Left lobe of liver (tissue), 2 donors: ENCODE measurements at places on chromosomes 11 and 22. TPM values are rescaled to one million over a fixed set of nuclear protein-coding genes. Genes with fewer than 3 reads are reported as not detected.
A peak's percentile ranks its signal among the peaks of the same experiment; 100 is the strongest.

Gene MYEOV
- 0.78 TPM for total RNA-seq

Gene TTLL1
- total RNA-seq = 0.65 TPM

Gene MS4A15
- not detected for total RNA-seq

Gene ANO5
- total RNA-seq = 2.0 TPM

DNA sequence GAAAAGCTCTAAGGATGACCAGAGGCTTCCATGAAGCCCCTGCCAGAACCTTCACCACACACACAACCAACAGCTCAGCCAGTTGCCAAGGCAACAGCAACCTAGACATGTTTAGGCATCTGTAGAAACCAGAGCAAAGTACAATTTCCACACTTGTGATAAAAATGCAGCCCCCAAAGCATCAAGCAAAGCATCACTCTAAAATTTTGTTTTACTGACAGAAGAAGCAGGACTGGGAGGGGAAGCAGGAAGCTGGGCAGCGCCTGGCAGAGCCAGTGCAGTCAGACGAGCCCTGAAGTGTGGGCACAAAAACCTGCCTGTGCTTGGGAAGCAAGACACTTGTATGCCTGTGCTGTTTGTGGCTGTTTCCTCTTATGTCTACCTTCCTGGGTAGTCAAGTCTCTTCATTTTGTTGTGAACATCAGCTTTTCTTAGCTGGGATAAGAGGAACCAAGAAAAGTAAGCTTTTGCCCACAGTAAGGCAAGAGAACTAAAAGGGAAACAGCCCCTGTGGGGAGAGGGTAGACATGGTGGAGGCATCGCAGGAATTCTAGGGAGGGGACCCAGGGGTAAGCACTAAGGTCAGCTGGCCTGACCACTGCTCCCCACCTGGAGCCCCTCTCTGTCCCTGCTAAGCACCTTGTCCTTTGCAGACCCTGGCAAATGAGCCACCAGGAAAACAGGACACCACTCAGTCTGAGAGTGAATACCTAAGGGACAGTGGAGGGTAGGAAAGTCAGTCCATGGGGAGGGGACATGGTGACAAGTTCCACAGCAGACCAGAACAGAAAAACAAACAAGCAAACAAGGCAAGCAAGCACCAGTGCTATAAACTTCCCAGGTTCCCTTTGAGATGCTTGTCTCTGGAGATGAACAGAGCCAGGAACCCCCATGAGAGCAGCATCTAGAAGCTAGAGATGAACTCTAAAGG is 13.4 kb downstream of the PACSIN2 start:
- DNase-seq = no peak

Gene FOLR1
- not detected for total RNA-seq

- DNase-seq = no peak
Observed at GRCh38 chr11:62124186-62125113, 639 bp downstream of the INCENP start.

DNA sequence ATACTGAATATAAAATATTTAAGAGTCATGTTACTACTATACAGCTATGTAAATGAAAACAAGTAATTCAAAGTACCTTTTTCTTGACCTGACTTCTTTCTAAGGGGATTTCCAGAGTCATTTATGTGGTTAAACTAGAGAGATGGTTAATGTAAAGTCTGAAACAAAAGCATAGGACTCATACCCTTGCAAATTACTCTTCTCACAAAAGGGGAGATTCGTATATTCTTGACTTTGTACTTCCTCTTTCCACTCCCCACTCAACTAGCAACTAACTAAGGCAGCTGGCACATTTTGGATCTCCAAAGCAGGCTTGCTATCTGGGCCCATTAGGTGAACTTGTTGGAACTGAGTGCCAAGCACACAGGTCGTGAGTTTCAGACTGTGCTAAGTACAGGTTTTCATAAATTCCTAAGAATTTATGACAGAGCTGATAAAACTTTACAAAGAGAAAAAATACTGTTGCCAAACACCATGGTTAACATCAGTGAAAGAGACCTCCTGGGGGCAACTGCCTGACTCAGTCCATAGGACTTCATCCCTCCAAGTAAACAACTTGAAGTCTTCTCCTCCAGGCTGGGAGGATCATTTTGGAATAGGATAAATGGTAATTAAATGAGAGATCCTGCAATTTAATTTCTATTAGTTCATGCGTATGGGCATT is 77.0 kb upstream of the DDI1 start:
- DNase-seq = no peak

Gene OR52N5
- 0.10 TPM for total RNA-seq

DNA sequence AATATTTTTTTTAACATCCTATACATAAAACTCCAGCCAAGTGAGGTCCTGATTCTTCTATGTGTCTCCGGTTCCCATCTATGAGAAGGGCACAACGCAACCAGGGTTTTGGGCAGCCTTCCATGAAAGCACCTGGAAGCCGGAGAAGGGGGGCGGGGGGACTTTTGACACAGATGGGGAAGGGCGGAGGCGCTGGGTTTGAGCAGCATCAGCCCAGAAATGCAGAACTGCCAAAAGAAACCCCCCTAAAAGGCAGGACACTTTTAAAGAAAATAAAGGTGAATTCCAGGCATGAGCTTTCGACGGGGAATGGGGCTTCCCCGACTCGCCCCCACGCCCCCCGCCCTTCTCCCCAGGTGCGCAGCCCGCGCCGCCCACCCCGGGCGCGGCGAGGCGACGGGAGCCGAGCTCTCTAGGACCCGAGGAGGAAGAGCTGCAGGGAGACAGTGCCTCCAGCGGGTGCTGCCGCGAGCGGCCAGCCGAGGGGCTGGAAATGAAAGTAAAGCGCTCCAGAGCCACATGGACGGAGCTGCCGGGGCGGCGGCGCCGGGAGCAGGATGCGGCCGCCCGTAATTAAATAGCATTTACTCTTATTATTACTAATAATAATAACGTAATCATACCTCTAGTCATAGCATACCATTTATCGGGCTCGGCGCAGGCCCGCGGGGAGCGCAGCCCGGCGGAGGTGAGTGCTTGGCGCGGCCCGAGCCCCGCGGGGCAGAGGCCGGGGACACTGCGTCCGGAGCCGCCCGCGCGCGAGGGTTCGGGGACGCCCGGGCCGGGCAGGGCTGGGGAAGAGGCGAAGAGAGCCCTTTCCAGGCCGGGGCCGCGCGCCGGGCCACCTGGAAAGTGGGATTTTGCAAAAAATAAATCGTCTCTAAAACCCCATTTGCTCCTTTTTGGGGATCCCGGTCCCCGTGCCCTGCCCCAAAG is at the start of gene ZC3H7B:
TSS of gene ZC3H7B (plus strand) at position 441 of the 936 bp plus-strand sequence. CDS start 19,136 bp downstream, outside the sequence.
- DNase-seq = peak; percentile 82

Gene MPZL2
- 18.6 TPM for total RNA-seq

GRCh38 chr11:132093536-132094259 is 723.3 kb downstream of the NTM start:
- no peak for DNase-seq

DNA sequence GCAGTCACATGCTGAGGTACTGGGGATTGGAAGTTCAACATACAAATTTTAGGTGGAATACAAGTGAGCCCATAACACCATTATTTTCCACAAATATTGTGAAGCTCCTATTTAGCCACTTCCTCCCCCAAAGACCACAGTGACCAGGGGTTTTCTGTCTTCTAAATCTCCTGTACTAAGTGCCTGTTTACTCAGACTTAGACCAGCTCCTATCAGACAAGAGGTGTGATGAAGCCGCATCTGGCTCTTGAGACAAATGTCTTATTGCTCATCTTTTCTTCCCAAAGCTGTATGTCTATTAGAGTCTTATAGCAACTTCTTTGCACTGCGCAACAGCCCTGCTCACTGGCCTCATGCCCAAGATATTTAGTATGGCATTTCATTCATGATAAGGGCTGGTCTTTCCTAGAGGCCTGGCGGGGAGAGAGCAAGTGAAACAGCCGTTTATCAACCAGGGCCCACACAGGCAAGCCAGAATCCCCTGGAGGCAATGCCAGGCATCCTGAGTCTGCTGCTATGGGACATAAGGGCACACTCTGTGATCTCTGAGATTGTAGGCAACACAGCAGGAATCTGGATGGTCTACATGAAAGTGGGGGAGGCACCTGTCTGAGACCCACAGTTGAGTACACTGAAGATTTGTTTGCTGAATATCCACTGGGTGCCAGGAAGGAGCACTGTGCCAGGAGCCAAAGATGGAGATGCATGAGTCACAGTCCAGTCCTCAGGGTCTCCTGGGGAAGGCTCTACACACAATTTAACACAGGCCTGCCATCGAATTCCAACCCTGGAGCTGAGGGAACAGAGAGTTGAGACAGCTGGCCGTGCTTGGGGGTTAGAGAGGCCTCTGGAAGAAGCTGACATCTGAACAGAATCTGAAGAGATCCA is 78.5 kb upstream of the NCAM1 start:
- DNase-seq = no peak

GRCh38 chr11:75760710-75761493 is 7.7 kb upstream of the DGAT2 start:
- peak; percentile 37 for DNase-seq

Gene OVCH2
- total RNA-seq = not detected

- DNase-seq = no peak
Observed at GRCh38 chr22:45460288-45461109, 42.2 kb upstream of the FBLN1 start.

GRCh38 chr11:55324500-55324899 is 18.5 kb upstream of the OR4A16 start:
- no peak for DNase-seq

Gene UPK2
- total RNA-seq = not detected

GRCh38 chr11:45607995-45608394 is 57.4 kb downstream of the CHST1 start:
- DNase-seq = no peak

Gene GRIK4
- 0.05 TPM for total RNA-seq

GRCh38 chr11:2477254-2477653 is 32.4 kb downstream of the KCNQ1 start:
- DNase-seq = no peak

Gene RNF169
- total RNA-seq = 4.6 TPM

GRCh38 chr22:42918500-42918899 is 61.4 kb upstream of the ARFGAP3 start:
- no peak for DNase-seq

DNA sequence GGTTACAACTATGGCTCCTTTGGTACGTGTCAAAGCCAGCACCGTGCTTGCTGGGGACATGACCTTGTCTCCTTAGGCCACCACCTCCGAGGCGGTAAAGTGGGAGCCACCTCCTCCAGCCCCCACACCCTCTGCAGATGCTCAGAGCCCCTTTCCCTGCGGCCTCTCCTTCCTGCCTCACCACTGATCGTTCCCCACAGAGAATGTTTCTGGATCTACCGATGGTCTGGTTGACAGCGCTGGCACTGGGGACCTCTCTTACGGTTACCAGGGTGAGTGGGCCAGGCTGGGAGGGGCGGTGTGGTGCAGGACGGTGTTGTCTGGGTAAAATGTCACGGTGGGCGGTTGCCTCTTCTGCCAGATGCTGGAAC is 8.9 kb downstream of the SIDT2 start:
- no peak for DNase-seq

Gene SPDYC
- total RNA-seq = 1.2 TPM

DNA sequence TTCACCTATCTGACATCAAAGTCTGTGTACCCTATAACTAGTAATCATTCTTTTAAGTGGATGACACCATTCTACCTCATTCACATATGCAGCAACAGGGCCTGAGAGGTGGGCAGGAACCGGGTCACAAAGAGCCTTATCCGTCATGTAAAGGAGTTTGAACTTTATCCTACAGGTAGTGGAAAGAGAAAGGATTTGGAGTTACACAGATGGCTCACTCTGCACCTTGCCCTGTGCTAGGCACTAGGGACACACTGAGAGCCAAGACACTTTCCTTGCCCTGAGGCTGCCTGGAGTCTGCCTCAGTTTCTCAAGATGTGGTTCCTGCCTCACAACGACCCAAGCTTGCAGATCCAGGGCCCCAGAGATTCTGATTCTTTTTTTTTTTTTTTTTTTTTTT is 14.3 kb upstream of the ACER3 start:
- no peak for DNase-seq

DNA sequence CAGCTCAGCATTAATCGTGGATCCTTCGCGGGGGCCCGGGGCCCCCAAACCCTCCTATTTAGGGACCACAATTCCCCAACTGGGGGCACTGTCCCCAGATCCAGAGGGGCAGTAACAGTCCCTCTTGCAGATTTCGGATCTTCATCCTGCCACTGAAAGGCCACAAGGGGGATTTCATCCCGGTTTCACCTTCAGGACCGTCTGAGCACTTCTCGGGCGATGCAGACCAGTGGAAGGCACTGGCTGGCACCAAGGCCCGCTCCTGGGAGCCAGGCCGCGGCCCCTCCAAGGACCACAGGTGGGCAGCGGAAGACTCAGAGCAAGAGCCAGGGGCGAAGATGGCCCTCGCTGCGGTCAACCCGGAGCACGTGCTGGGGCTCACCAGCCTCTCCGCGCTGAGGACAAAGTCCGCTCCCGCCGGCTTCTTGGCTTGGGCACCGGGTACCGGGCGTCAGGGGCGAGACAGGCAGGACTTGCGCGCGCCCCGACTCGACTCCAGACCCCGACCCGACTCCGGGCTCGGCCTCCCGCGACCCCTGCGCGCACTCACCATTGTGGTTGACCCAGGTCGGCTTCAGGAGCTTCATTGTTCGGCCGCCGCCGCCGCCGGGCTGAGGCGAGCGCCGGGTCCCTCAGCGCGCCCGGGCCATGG is 517 bp downstream of the HIRA start:
- peak; percentile 91 for DNase-seq

DNA sequence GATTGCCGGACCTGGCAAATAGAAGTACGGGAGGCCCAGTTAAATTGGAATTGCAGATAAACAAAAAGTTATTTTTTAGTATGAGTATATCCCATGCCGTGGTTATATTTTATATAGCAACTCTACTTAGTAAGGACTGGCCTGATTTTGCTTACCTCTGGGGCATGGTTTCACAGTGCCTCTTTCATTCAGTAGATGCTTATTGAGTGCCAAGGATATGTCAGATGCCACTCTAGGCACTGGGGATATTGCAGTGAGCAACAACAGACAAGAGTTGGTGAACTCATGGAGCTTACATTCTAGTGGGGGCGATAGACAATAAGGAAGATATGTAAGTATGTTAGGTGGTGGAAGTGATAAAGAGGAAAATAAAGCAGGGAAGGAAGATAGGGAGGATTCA is 112.2 kb downstream of the TEAD1 start:
- no peak for DNase-seq

Gene ZP1
- not detected for total RNA-seq

DNA sequence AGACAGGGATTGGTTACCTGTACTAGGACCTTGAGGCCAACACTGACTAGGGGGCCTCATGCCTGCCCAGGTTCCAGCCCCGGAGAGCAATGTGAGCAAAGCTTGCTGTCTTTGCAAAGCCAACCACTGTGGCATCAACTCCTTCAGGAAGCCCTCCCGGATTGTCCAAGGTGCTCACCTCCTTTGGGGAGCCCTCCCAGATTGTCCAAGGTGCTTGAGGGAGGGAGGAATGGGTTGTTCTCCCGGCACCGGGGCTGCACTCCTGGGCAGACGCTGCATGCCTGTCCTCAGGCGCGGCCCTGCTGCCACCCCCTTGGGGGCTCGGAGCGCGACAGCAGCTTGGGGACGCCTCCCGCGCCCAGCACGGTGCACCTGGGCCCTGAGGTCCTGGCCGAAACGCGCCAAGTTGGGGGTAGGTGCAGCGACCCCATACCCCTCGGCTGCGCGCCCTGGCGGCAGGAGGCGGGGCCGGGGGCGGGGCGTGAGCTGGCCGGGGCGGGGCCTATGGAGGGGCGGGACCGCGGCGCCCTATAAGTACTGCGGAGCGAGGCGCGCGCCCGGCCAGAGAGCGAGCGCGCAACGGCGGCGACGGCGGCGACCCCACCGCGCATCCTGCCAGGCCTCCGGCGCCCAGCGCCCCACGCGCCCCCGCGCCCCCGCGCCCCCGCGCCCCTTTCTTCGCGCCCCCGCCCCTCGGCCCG is at the start of gene CD81:
TSS of gene CD81 (plus strand) at position 560 of the 701 bp plus-strand sequence. CDS start 240 bp downstream, outside the sequence.
- peak; percentile 77 for DNase-seq

Gene DDTL
- not detected for total RNA-seq

GRCh38 chr11:64536396-64536941 is 54.6 kb upstream of the SLC22A12 start:
- DNase-seq = no peak

- DNase-seq = no peak
Observed at GRCh38 chr11:45673441-45673840, 8.0 kb upstream of the CHST1 start.
